ENCODE measurements at places on chromosomes 1 and 21.

- DNase-seq: no peak
These were observed 2.8 kb downstream of the PPIH start for GRCh38 chr1:42660907-42661500.

DNA sequence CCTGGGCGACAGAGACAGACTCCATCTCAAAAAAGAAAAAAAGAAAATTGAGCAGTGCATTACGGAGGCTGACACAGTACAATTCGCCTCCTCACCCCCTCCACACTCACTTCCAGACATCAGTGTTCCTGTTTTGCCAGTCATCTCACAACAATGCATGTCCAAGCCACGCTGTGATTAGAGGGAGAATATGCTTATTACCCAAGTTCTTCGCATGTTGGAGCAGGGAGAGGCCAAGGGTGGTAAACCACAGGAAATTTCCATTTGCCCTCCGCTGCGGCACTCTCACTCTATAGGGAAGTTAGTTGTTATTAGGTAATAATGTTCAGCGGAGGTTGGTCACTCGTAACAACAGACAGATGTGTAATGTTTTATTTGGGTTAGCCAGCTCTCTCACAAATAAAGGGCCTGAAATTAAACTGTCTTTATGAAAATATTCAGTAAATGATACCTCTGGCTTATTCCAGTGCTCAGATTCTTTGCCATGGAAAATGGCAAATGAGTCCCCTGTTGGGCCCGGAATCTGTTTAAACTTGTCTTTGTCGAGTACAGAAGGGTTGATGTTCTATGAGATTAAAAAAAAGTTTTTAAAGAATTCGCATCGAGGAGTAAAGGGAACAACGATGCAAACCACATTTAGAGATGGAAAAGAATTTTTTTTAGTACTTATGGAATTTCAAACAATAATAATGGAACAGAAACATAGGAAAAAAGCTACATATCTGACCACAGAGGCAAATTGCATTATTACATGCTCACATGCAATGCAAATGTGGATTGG, 33.1 kb downstream of the KCNJ15 start:
- no peak for DNase-seq

DNA sequence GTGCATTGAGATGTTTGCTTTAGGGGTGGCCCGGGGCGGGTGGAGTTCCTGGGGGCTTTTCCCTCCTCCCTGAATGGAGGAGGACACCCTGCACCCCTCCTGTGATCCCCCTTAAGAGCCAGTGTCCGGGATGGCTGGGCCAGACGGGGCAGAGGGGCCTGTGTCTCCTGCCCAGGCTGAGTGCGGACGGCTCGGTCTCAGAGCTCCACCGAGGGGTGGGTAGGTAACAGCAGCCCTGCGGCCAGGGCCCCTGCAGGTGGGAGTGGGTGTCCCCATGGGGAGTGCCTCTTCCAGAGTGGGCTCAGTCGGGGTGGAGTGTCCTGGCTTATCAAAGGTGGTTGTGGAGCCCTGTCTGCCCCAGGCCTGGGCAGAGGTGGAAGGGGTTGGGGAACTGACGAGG, 23.1 kb downstream of the TP73 start:
- no peak for DNase-seq

- no peak for DNase-seq
These were observed 83.0 kb downstream of the NTPCR start for GRCh38 chr1:233033361-233033760.

DNA sequence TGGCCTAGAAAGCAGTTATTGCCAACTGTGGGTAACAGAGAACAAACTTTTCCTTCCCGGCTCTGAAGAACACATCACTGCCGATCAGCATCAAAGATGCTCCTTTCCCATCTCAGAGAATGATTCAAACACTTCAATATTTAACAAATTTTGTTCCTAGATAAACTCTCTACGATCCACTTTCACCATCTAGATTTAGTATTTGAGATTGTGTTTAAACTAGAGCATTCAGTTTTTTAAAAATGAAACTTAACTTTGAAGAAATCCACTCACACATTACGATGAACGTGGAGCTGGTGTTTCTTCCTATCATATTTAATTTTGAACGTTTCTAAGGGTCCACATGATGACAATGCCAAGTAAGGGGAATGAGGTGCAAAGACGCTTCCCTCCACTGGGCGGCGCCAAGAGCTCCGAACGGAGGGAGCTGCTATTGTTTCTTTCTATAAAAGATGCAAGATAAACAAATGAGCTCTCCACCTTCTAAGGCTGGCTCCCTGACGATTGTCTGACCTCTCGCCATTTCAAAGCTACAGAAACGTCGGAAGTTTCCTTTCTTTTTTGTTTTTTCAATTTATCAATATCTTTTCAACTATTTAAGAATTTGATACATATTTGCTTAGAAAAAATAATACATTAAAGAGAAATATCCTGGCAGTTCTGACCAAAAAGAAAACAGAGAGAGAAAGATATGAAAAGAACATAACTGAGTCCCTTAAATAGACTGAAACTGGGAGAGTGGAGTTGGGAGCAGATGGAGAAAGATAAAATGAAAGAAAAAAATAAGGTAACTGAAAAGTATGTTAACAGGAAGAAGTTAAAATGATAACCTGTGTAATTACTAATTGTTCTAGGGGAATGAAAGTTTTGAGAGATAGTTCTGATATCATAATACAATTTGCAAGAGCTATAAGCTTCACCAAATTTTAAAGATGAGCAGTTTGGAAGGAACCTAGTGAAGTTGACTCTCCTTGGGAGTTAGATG, 4.4 kb upstream of the BARHL2 start:
- DNase-seq: peak; percentile 15

DNA sequence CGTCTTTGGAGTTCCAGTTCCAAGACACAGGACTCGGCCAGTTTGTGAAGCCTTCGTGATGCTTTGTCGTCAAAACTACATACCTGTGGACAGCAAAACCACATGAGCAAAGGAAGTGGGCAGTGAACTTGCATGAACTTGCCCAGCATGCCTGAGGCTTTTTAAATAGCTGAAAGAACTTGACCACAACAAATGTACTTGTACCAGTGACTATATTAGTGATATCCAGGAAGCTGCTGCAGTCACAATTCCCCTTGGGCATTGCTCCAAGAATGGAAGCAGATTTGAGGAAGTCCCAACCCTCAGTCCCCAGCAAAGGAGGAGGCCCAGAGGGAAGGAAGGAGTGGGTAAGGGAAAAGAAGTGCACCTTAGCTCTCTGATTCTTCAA, 2.6 kb downstream of the FUCA1 start:
- DNase-seq: no peak

DNA sequence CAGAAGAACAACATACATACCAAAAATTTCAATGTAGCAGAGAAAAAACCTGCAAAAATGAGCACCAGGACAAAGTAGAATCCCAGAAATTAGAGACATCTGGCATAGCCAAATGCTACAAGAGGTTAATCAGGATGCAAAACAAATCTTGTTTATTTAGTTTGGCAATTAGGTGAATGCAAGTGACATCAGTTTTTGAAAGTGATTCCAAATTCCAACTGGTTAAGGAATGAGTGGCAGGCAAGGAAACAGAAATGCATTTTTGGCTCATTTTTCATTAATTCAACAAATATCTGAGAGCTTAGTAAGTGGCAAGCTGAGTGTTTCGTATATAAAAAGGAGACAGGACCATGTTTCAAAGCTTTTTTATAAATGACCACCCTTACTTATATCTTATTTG, 21.3 kb downstream of the SCAF4 start:
- no peak for DNase-seq

GRCh38 chr1:205936311-205936710, 6.9 kb downstream of the SLC26A9 start:
- no peak for DNase-seq

DNA sequence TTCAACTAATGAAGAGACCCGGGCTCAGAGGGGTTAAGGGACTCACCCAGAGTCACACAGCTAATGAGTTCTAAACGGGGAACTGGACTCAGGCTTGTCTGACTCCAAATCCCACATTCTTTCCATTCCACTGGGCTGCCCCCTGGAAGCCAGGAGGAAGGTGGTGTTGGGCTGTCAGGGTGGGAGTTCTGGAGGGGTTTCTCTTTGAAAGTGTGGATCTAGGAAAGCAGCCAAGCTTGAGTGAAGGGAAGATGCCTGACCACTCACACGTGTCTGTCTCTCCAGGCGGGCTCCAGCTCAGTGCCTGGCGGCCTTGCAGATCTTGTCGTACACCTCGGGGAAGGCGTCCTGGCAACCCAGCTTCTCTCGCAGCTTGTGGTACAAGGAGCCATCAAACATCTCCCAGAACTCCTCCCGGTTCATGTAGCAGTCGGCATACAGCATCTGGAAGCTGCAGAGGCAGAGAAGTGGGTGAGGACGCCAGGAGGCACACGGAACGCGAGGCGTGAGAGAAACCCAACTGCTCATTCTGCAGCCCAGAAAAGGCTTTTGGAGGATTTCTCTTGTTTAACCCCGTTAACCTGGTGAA, 35.0 kb downstream of the DHCR24 start:
- no peak for DNase-seq

DNA sequence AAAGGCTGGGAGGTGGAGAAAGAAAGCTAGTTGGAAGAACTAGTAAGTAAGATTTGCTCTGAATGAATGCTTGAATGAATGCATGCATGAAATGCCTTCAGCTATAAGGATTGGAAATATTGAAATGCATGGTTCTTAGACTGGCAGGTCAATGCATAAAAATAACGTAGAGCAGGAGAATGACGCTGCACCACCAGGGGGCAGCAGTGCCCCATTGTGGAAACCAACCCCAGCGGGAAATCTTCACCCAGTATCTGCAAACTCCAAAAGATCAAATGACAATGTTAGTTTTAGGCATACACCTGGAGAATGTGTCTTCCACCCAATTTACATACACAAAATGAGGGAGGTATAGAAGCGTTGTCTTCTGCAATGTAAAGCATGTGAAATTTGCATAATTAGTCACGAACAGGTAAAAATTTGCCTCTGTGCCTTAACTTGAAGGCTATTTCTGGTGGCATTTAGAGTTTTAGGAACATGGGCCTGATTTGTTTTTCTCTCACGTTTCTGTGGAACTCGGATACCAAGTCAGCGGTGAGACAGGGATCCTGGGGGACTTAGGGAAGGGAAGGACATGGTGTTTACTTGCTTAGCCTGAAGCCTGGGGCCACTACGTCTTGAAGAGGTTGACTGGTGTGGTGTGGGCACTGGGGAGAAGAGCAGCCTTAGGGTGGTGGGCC, 78.6 kb downstream of the HHAT start:
- peak; percentile 77 for DNase-seq

- DNase-seq: no peak
These were observed 325.6 kb downstream of the DISC1 start for GRCh38 chr1:231952154-231952553.

DNA sequence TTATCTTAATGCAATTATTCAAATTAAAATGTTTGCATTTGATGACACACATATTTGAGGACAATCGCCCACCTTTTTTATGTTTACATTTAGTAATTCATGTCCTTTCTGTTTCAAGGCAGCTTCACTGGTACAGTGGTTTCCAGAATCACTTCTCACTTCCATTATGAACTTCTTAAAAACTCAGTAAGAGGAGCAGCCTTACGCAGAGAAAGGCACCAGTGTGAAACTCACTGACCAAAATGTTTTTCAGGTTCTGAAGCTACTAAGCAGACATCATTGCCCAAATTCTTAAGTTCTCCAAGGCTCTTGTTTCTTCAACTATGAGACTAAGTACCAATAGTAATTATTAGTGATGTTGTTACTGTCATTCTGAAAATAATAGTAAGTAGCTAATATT, 353.1 kb upstream of the CXADR start:
- DNase-seq: no peak

DNA sequence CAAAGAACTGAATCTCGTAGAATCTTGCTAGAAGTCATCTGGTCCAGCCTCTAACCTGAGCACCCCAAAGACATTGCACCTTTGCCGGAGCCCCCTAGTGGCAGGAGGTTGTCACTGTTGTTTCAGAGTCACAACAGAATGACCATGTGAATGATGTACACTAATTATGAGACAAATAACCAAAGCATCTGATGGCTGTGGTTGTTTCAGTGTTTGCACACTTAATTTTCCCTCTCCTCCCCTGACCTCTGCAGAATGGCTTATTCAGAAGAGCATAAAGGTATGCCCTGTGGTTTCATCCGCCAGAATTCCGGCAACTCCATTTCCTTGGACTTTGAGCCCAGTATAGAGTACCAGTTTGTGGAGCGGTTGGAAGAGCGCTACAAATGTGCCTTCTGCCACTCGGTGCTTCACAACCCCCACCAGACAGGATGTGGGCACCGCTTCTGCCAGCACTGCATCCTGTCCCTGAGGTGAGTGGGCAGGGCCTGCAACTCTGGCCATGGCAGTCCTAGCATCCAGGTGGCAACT, 26.4 kb downstream of the TRAF5 start:
- DNase-seq: peak; percentile 45

DNA sequence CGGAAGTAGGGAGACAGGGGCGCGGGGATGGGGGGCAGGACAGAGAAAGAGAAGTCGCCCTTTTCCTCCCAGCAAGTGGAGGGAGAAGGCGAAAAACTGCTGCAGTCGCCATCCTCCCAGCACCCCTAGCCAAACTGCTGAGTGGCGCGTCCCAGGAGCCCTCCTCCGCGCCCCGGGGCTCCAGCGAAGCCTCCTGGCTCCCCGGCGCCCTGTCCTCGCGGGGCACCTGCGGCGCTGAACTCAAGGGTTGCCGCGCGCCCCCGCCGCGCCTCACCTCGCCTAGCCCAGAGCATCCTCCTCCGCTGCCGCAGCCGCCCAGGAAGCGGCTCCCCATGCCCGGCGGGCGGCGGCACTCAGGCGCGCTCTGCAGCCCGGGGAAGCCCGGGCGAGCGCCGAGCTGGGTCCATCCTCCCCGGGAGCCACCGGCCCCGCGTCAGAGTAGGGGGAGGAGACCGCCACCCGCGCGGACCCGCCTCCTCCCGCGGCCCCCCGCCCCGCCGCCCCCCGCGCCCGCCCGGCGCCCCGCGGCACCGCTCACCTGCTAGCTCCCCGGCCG, at the start of gene DAB1:
Gene DAB1 (minus strand): TSS at position 405 of the 556 bp plus-strand sequence. CDS start 133,030 bp downstream, outside the sequence.
- no peak for DNase-seq

DNA sequence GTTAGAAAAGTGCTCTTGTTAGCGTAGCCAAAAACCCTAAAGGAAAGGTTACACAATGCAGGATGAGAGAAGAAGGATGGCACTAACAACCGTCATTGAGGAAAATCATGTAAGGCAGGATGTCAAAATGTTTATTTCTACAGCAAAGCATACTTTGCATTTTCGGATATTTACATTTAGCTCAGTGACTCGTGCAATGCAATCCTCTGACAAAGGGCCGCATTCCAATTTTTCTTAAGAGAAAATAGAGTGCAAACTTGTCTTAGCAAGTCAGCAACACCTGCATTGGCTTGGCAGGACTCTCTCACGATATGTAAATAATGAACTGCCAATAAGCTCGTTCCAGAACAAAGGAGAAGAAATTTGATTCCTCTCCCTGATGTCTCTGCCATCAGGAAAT, 33.3 kb downstream of the TIAM1 start:
- DNase-seq: no peak

DNA sequence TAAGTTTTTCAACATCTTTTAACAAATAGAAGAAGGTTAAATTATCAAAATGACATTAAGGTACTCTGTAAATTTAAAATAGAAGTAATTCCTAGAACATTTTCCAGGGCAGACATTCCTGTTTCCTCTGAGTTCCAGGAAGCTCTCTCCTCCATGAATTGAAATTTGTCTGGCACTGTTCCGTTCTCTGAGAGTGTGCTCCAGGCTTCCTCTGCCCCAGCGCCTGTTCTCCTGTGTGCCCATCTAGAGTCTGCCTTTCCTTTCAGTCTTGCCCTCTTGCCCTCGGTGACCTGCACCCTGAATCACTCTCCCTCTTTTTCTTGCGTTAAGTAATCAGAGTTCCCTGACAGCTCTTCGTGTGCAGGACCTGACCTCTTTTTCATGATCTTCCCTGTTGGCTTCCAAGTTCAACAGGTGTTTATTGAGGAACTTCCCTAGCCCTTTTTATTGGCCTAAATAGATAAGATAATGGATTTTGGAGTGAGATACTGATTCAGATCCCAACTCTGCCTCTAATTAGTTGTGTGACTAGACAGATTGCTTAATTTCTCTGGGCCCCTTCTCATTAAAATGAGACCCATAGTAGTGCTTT, 77.1 kb downstream of the MTR start:
- no peak for DNase-seq

All from A549 (cell line).